HCT116 (cell line): ENCODE measurements at places on chromosomes 7 and 10.
A peak's percentile ranks its signal among the peaks of the same experiment; 100 is the strongest.

DNA sequence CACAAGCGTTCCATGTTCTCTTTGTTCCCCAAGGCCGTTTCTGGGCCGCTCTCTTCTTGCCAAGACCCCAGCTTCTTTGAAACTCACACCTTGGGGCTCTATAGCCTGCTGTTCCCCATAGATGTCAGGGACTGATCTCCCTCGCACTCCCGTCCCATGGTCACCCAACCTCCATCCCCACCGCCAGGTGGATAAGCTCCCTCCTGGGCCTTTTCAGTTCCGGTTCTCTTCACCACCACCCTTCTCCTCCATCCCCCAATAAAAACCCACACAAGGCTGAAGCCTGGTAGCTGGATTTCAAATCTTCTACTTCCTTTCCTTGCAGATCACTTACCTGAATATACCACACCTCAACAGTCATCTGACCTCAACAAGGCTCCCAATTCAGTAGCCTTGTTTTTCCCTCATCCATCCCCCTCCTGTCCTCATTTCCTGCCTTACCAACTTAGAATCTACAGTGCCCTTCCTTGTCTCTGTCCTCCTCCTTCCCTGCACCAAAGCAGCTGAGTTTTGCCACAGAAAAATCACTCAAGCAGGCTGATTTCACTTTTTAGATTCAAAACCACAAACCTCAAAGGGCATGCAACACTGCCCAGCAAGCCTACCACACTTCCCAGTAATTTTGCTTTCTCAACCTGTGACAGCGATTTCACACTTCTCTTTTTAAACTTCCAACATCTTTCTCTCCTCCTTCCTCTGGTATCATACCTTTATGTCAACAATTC, 7.7 kb downstream of the SLC37A3 start:
- no peaks in the 10 kb centered on the region; the same call in 1 of the 2 replicates for H3K4me1 ChIP-seq
- no peak for DNase-seq
- no peaks in the 10 kb centered on the region for H3K27me3 ChIP-seq
- no peak overlapping the region for H3K4me3 ChIP-seq
- no peaks in the 10 kb centered on the region for H3K36me3 ChIP-seq
- no peak overlapping the region for H3K27ac ChIP-seq

GRCh38 chr10:56360583-56360966, 484 bp downstream of the ZWINT start:
- no peaks in the 10 kb centered on the region; the same call in 1 of the 2 replicates for H3K4me1 ChIP-seq
- H3K36me3 ChIP-seq, result peaks cover 11% of the 10 kb centered on the region; the same call in 1 of the 2 replicates
- no peak for DNase-seq
- H3K27me3 ChIP-seq, result no peaks in the 10 kb centered on the region
- peak overlapping the region; percentile 71 for H3K4me3 ChIP-seq
- peak overlapping the region; percentile 33 for H3K27ac ChIP-seq

DNA sequence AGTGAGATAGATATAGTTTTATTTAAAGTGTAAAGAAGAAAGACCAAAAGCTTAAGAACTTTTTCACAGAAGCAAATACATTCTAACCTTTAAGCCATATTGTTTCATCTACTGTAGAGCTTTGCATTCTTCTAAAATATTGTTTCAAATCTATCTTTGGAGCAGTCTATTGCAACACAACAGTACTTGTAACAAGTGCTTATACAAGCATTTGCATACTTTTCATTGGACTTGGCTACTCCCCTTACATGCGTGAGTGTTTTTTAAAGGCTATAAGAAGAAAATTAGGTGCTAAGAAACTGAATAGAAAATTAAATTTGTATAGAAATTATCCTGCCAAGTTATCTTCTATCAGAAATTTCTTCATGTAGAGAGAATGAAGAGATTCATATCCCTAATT, 45.3 kb downstream of the SEMA3E start:
- H3K4me1 ChIP-seq, result no peaks in the 10 kb centered on the region
- no peaks in the 10 kb centered on the region for H3K36me3 ChIP-seq
- no peaks in the 10 kb centered on the region for H3K27me3 ChIP-seq
- no peak overlapping the region for H3K4me3 ChIP-seq

GRCh38 chr10:34715511-34716187, 99.4 kb downstream of the PARD3 start:
- H3K27me3 ChIP-seq, result no peaks in the 10 kb centered on the region
- no peak overlapping the region for H3K27ac ChIP-seq
- H3K36me3 ChIP-seq, result no peaks in the 10 kb centered on the region

DNA sequence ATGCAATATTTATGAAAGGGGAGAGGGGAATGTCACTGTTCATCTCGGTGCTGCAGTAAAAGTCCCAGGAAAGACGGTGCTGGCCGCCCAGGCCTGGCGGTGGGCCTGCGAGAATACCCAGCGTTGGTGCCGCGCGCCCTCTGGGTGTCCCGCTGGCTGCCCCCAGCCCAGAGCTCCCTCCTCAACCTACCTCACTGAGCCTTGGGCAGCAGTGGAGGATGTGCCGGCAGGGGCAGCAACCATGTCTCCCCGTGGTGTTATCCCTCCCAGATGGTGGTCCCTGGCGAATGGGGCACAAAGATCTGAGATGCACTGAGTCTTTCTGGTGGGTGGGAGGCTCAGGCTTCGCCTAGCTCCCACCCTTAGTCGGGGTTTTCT, 9.5 kb upstream of the TLX1 start:
- no peak for DNase-seq
- H3K27ac ChIP-seq, result no peak overlapping the region
- H3K36me3 ChIP-seq, result no peaks in the 10 kb centered on the region
- no peak overlapping the region for H3K4me3 ChIP-seq
- H3K27me3 ChIP-seq, result 0 out of 2 replicates have a peak, but pooled peaks cover 5% of the 10 kb centered on the region
- H3K4me1 ChIP-seq, result no peaks in the 10 kb centered on the region

- H3K27ac ChIP-seq, result no peak overlapping the region
- H3K4me1 ChIP-seq, result no peaks in the 10 kb centered on the region
- H3K36me3 ChIP-seq, result no peaks in the 10 kb centered on the region
- H3K27me3 ChIP-seq, result peaks cover 3% of the 10 kb centered on the region; the same call in 1 of the 2 replicates
- no peak overlapping the region for H3K4me3 ChIP-seq
- no peak for DNase-seq
These were observed 343.0 kb upstream of the SEMA3D start for GRCh38 chr7:85529831-85530230.

DNA sequence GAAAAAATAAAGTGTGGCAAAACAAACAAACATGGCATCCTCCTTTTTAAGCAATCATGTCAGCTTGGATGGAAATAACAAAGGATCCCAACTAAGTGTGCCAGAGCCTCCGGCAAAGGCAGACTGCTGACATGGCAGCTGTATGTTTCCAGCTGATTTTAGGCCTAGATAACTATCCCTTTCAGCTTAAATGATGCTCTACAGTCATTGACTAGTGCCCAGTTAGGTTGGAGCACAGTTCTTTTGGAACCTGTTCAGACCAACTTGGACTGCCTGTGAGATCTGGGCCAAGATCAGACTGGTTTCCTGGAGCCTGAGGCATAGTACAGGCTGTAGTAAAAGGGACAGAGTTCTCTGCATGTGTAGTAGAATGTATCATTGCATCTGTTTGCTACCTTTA, 128.7 kb downstream of the DYNC1I1 start:
- peaks cover 51% of the 10 kb centered on the region for H3K27me3 ChIP-seq
- no peak overlapping the region for H3K27ac ChIP-seq
- H3K4me1 ChIP-seq, result no peaks in the 10 kb centered on the region
- H3K4me3 ChIP-seq, result no peak overlapping the region
- DNase-seq, result no peak
- H3K36me3 ChIP-seq, result no peaks in the 10 kb centered on the region

DNA sequence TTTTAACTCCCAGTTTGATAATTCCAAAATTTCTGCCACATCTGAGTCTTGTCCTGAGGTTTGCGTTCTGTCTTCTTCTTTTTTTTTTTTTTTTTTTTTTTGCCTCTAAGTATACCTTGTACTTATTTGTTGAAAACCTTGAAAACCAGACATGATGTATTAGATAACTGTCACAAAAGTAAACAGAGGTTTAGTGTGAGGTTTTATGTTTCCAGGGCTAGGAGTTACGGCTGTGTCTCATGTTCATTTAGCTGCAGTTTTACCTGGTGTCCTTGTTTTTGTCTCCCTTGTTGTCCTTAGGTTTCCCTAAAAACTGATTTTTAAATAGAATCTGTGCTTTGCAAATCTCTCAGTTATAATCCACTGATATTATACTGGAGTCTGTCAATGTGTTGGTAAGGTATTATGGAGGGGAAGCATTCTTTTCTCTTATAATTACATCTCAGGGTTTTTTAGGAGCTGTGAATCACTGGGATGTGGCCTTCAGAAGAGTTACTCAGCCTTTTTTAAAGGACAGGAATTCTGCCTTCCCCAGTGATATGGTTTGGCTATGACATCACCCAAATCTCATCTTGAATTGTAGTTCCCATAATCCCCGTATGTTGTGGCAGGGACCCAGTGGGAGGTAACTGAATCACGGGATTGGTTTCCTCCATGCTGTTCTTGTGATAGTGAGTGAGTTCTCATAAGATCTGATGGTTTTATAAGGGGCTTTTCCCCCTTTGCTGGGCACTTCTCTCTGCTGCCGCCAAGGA, 95.0 kb downstream of the CDCA7L start:
- no peak overlapping the region for H3K4me3 ChIP-seq
- no peak for DNase-seq
- no peak overlapping the region for H3K27ac ChIP-seq

GRCh38 chr10:130300608-130301020, 164.4 kb downstream of the GLRX3 start:
- no peak overlapping the region for H3K4me3 ChIP-seq
- H3K4me1 ChIP-seq, result no peaks in the 10 kb centered on the region
- H3K36me3 ChIP-seq, result no peaks in the 10 kb centered on the region

GRCh38 chr10:22345301-22346095, at the start of gene SPAG6:
SPAG6 (plus strand) TSS chr10:22345496; CDS start chr10:22345612, 116 bp downstream.
- H3K4me1 ChIP-seq, result 0 out of 2 replicates have a peak, but pooled peaks cover 3% of the 10 kb centered on the region
- no peak for DNase-seq
- H3K4me3 ChIP-seq, result no peak within 1 kb of the TSS
- H3K27ac ChIP-seq, result no peak within 1 kb of the TSS
- no peaks in the 10 kb centered on the region for H3K36me3 ChIP-seq
